ENCODE measurements at places on chromosomes 2 and 18. TPM values are rescaled to one million over a fixed set of nuclear protein-coding genes. Genes with fewer than 3 reads are reported as not detected.

HOXD13 gene
- polyA plus RNA-seq = 0.14 TPM

GRCh38 chr18:76970770-76971559 is 148.6 kb downstream of the ZNF236 start:
- no peak for DNase-seq

GRCh38 chr2:128196026-128196425 is 105.0 kb downstream of the UGGT1 start:
- DNase-seq = no peak

DNA sequence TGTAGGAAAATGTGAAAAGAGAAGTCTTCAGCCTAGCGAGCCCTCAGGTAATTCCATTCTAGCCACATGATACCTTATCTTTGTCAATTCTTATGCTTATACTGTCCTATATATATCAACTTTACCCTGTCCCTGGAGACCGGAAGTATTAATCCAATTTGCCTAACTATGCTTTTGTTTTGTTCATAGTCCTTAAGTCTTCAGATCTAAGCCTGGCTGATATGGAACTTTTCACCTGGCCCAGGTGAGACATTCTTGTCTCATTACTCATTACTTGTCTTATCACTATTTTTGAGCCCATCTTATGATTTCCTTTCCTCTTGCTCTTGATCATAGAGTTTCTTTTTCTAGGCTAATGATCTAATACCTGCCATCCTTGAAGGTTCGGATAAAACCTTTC is 194.1 kb upstream of the FANCL start:
- DNase-seq = no peak

DNA sequence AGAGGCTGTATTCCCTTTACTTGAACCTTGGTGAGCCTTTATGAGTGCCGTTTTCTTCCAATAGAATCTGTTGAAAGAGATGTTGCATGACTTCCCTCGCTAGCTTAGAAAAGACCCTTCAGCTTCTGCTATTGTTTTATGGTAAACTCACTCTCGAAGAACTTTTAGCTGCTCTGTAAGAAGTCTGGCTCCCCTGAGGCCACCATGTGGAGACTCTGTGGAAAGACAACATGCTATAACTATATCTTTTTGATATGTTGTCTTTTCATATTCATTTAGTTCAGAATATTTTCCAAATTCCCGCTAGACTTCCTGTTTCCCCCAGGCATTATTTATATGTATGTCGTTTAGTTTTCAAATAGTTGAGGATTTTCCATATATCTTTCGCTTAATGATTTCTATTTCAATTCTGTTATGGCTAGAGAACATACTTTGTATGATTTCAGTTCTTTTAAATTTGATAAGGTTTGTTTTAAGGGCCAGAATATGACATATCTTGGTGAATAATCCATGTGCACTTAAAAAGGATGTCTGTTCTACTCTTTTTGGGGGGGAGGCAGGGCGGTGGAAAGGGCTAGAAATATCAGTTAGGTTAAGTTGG is 64.1 kb downstream of the PTPN4 start:
- DNase-seq = peak; percentile 7

Measured in right renal cortex interstitium (tissue), 3 donors.